ENCODE measurements at places on chromosomes 6 and 20.

- no peak for DNase-seq
These were observed 1.1 kb upstream of the LCA5 start for GRCh38 chr6:79538106-79538971.

DNA sequence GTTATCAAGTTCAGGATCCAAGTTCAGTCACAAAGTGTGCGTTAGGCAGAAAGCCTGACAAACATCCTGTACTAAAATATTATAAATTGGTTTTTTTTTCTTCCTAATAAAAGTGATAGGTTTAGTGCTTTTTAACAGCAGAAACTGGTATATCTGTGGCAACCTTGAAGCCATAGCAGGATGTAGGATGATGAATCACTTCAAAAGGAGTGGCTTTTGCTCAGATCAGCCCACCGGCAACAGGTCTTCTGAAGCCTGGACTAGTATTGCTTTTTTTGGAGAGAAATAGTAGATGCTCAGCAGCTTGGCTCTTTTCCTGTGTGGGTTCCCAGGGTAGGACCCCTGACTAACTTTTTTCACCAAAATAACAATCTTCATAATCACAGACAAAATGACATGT is 190.8 kb downstream of the EPM2A start:
- no peak for DNase-seq

GRCh38 chr20:46089167-46089416 is 670 bp downstream of the NCOA5 start:
- no peak for DNase-seq

GRCh38 chr20:63555661-63556381 is 1.9 kb downstream of the FNDC11 start:
- no peak for DNase-seq

DNA sequence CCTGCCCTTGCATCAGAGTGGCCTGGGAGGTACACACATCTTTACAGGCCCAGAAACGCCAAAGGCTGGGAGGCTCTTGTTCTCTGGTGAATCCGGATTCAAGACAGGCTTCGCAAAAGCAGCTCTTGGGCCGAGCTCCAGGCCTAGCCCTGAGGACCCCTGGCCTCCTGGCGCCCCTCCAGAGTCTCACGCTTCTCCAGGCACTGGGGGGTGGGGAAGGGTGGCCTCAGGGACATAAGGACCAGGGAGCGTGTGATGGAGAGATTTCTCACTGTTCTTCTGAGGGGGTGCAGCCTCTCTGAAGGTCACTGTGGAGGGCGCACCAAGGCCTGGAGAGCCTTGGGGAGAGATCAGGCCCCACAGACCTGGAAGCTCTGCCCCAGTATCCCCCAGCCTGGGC is 349.2 kb downstream of the ZFAND3 start:
- DNase-seq: no peak

DNA sequence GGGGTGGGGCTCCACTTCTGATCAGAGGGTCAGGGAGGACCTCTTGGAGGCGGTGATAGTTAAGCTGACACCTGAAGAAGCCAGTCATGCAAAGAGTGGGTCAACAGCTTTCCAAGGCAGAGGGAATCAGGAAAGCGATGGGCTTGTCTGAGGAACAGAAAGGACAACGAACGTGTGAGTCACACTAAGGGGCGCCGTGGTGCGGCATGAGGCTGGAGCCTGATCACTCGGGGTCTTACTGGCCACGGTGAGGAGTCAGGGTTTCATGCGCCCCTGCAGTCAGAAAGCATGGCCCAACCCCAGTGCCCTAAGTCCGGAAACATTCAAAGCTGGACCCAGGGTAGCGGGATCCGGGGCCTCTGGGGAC is 50.6 kb upstream of the SLC32A1 start:
- no peak for DNase-seq

- DNase-seq: no peak
These were observed 79.7 kb downstream of the EDN1 start for GRCh38 chr6:12369781-12370262.

DNA sequence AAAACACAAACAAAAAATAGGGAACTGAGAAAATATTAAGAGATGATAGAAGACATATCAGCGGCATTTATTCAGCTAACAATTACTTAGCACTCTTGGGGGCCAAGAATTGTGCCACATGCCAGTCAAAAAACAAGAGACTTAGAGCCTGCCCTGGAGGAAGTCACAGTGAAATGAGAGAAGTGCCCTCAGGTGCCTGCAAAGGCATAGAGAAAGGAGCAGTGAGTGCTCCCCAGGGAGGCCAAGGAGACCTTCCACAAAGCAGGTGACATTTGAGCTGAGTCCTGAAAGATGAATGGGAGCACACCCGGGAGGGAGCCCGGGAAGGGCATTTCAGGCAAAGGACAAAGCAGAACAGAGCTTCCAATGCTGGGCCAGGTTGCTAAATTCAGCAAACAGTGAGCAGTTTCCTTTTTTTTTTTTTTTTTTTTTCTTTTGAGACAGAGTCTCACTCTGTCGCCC is 184.7 kb upstream of the JARID2 start:
- no peak for DNase-seq

- DNase-seq: no peak
These were observed 425.7 kb upstream of the CHD6 start for GRCh38 chr20:42043921-42044320.

DNA sequence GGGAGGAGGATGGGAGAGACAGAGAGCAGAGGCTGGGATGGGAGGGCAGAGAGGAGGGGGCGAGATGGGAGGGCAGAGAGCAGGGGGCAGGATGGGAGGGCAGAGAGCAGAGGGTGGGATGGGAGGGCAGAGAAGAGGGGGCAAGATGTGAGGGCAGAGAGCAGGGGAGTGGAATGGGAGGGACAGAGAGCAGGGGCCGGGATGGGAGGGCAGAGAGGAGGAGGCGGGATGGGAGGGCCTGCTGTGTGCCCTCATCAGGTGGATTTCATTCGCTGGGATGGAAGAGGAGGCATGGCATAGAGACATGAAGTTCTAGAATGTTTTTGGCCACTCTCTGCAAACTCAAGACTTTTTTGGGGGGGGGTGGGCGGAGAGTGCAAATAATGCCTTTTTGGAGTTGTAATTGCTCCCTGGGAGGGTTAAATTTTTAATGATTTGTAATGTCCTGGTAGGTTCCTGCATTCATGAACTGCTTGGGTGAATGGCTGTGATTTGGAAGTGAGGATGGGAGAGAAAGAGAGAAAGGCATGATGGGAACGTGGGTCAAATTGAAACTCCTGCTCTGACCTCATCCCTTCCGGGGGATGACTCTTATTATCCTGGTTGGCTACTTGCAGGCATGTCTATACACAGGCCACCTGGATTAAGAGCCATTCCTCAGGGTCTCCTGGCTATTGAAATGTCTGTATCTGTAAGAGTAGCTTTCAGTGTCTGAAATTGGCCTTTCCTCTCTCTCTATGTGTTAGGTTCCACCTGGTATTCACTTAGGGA is 162.4 kb upstream of the AGPAT4 start:
- no peak for DNase-seq

DNA sequence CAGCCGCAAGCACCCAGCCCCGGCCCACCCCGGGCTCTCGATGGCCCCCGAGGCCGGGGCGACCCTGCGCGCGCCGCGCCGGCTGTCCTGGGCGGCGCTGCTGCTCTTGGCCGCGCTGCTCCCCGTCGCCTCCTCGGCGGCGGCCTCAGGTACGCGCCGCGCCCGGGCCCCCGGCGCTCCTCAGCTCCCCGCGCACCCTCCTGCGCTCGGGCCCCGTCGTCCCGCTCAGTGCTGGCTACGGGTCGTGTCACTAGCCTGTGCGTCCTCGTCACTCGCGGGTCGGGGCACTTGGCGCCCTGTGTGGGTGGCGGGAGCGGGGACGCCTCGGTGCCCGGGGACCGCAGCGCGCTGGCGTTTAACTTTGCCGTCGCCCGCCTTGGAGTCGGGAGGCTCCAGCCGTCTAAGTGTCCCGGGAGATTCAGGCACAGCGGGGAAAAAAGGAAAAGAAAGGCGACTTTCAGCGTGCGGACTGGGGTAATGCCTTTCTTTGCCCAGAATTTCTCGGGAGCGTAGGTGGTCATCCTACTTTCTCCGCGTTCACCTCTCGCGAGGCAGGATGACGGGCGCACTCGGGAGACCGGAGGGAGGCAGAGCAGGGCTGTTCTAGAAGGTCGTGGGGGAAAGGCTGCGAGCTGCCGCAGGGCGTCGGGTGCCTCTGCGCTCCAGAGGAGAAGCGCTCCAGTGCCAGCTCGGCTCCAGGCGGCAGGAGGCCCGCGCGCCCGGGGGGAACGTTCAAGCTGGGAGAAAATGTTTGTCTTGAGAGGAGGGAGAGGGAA is 545 bp downstream of the FNDC1 start:
- no peak for DNase-seq

DNA sequence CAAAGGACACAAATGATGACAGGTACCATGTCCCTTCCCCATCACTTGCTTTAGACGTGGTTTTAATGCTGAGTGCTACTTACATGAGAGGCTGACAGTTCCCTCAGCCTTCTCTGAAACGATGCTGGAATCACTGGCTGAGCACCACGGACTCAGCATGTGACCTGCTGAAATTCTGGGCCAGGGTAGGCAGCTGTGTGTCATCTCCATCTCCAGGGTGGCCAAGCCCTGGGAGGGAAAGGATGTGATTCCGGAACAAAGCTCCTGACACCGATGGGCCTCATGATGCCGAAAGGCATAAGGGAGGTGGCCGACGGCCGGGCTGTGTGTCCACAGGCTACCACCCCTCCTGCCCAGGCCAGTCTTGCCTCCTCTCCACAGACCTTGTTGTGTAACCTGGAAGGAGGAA is 184.3 kb upstream of the CST7 start:
- DNase-seq: no peak

DNA sequence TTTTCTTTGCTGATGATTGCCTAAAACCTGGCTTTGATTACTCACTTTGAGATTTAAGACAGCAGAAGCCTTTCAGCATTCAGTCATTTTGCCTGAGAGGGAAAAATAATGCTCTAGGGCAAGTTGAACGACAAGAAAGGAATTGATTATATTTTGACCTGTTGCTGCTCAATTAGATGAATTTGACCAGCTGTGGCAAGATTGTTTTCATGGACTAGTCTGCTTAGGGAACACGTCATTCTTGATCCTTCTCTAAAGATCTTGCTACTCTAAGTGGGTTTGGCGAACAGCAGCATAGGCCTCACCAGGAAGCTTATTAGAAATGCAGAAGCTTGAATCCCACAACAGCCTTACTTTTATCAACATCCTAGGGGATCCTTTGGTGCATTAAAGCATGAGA is 59.7 kb upstream of the PHACTR1 start:
- no peak for DNase-seq

DNA sequence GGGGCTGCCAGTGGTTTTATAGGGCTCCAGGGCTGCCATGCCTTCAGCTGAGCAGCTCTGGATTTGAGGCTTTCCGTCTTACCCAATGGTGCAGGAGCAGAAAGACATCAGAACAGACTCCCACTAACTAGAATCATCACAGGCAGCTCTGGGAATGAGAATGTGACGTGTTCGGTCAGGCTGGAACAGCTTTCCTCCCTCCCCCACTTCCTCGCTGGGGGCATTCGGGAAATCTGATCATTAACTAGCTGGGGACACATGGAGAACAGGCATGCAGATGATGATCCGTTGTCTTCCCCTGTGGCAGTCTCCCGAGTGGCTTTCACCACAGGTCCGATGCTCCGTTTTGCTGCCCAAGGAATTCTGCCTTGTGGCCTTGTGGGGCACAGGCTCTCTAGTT is 5.5 kb upstream of the MTG2 start:
- no peak for DNase-seq

DNA sequence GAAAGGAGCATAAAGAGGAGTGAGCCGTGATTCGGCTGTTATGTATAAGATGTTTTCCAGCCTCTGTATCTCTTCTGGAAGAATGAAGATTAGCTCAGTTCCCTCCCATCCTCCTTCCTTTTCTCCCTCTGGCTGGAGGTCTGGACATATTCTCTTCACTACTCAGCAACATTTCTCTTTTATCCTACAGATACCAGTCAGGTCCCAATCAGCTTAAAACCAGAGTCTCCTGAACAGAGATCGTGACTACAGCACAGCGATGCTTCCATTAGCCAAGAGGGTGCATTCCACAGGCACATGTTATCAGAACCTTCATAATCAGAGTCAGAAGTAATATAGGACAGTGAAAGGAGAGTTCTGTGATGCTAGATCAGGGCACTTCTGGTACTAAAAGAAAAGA is 133.9 kb upstream of the SOX4 start:
- no peak for DNase-seq

- no peak for DNase-seq
These were observed at the start of gene BPI for GRCh38 chr20:38303908-38304379. BPI (plus strand) TSS chr20:38304156; CDS start chr20:38304224, 68 bp downstream.

- no peak for DNase-seq
These were observed 24.6 kb upstream of the FOXF2 start for GRCh38 chr6:1364791-1365190.

- no peak for DNase-seq
These were observed 68.9 kb downstream of the GINS1 start for GRCh38 chr20:25476106-25477013.

- no peak for DNase-seq
These were observed 114.8 kb downstream of the MOXD1 start for GRCh38 chr6:132286298-132287019.

- no peak for DNase-seq
These were observed 91.0 kb downstream of the PPP1R14C start for GRCh38 chr6:150233843-150234269.

DNA sequence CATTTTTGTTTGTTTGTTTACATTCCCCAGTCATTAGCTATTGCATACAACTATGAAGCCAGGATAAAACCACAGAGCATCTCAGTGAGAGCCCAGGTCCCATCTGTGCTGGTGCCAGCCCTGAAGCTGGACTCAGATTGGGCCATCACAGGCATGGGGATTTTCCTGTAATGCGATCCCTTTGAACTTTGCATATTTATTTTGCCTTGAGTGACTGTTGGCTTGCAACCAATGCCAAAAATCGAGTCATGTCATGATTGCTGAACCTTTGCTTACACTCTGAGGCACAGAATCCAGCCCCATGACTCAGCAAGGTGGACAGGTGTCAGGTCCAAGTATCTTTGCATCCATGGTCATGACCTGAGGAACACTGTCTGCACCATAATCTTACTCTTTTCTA is 46.2 kb upstream of the GGTLC1 start:
- DNase-seq: no peak

DNA sequence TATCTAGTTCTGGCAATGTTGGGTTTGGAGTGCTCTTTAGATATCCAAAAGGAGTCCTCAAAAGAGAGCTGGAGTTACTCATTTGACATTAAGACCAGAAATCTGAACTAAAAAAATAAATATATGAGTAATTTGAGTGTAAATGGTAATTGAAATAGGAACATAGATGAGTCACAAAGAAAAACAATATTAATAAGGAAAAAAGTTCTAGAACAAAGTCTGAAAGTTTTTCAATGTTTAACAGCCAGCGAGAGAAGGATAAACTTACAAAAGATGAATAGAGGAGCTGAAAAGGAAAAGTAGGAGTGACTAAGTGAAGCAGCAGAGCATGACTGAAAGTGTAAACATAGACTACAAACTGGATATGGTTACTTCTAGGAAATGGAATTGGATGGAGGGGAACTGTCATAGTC is 46.8 kb downstream of the EPM2A start:
- DNase-seq: no peak

- DNase-seq: no peak
These were observed 129.2 kb downstream of the SAMD5 start for GRCh38 chr6:147637620-147638195.

GRCh38 chr6:33950472-33950881 is 146.7 kb upstream of the MLN start:
- DNase-seq: no peak

- DNase-seq: no peak
These were observed 8.3 kb upstream of the CEP85L start for GRCh38 chr6:118659513-118660217.
